Adrenal gland (tissue), 19 donors: ENCODE measurements at places on chromosomes 16 and 17. TPM values are rescaled to one million over a fixed set of nuclear protein-coding genes. Genes with fewer than 3 reads are reported as not detected.

DNA sequence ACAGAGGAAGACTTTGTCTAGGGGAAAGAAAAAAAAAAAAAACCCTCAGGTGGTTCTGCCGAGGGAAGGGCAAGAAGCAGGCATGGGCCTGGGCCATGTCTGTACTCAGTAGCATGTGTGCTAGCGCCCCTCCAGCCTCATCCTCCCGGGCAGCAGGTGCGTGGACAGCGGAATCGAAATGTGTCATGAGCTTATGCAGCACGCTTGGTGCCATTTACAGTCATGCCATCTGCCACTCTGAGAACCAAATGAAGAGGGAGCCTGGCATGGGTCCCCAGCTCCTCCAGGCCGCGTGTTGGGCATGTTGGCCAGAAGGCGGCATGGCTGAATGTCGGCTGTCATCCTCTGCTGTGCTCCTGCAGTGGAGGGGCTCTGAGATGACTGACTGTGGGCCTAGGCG lies 31.4 kb downstream of the CRAMP1 start:
- no peak for DNase-seq

GRCh38 chr16:9042964-9043680 lies 48.3 kb upstream of the HAPSTR1 start:
- DNase-seq, result no peak

- DNase-seq, result no peak
Measured at GRCh38 chr17:76451506-76451905, 1.4 kb downstream of the UBE2O start.

- DNase-seq, result no peak
Measured at GRCh38 chr17:80652756-80653330, 108.2 kb downstream of the RPTOR start.

The PRR35 gene
- not detected for total RNA-seq

The TAT gene
- total RNA-seq, result not detected

The BEAN1 gene
- total RNA-seq, result not detected

The TCAP gene
- 2.6 TPM for total RNA-seq

The USH1G gene
- total RNA-seq, result 1.3 TPM

The GPR142 gene
- not detected for total RNA-seq

The KRT9 gene
- not detected for total RNA-seq

The EPN3 gene
- total RNA-seq, result 23.5 TPM
